ENCODE measurements at places on chromosomes 11 and 22.
A peak's percentile ranks its signal among the peaks of the same experiment; 100 is the strongest.

DNA sequence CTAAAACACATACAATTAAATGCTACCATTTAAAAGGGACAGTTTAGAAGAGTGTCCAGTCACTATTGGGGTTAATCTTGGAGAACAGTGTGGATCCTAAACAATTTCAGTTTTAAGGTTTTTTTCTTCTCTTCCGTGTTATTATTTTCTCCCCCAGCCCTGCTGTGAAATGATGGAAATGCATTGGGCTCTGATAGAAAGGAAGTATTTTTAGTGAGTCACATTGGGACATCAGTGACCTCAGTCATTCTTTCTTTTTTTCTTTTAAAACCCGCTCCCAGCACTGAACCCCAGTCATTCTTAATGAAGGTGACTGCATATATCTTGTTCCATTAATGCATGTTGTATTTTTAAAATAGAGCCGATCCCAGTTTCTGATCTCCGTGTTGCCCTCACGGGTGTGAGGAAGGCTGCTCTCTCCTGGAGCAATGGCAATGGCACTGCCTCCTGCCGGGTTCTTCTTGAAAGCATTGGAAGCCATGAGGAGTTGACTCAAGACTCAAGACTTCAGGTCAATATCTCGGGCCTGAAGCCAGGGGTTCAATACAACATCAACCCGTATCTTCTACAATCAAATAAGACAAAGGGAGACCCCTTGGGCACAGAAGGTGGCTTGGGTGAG, 93.2 kb upstream of the OR4B1 start:
- DNase-seq, result no peak

- no peak for DNase-seq
Observed at GRCh38 chr22:48635816-48636215, 1191.9 kb downstream of the BRD1 start.

- DNase-seq, result no peak
Observed at GRCh38 chr11:102757823-102758549, 22.4 kb downstream of the MMP10 start.

DNA sequence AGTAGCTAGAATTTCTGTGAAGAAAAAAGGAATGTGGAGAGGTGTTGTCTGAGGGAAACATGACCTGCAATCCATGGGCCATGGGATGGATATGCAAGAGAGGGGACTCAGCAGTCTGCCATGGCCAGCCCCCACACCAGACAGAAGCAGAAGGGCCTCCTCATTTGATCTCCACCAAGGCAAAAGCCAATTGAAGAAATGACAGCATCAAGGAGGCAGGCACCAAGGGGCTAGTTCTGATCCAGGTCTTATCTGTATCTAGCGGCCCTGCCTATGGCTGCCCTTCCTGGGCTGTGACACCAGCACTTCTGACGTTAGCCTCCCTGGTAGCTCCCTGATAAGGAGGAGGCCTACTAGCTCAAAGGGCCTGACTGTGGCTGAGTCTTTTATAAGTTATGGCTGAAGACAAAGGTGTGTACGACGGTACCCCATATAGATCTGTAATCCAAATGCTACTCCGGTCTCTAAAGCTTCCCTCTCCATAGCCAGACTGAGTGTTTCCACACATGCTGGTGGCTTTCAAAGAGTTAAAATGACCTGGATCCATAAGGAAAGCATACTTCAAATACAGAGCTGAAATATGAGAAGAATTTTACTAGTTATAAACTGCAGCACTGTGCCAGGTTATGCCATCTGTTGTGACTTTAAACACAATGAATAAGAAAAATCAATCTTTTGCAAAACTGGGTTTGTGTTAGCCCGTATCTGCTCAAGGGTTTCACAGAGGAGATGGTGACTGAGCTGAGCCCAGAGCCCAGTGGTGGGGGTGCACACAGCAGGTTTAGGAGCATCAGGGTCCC, 34.4 kb downstream of the HIRA start:
- DNase-seq, result no peak

GRCh38 chr11:131422496-131422895, 52.1 kb downstream of the NTM start:
- no peak for DNase-seq

GRCh38 chr11:129861702-129862522, 33.5 kb downstream of the NFRKB start:
- peak; percentile 94 for DNase-seq

DNA sequence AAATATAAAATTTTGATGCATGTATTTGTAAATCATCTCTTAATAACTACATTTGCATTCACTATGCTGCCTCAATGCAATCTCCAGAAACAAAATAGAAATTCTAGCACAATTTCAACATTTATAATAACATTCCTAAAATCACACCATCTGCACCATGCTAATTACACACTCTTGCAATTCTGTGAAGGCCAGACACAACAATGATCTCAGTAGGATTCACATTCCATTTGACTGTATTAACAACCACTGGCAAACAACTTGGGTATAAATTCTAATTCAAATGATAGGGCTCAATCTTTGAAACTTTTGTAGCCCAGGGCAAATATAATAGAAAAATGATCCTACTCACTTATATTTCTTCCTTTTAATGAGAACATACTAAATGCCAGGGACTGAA, 25.9 kb downstream of the RAB6A start:
- DNase-seq, result no peak

DNA sequence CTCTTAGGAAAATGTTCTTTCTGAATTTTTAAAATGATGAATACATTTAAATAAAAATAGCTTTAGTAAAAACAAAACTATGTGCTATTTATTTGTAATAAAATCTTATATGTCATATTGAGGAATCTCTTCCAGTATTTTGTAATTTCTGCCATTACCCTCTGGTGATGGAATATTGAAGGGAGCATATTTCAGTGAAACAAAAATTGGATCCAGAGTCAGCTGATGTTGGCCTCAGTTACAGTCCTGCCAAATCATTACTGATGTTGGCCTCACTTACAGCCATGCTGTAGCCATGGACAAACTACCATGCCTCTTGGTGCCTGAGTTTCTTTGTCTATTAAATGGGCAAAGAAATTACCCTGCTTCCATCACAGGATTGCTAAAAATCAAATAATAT, 133.2 kb downstream of the SLC1A2 start:
- no peak for DNase-seq

- DNase-seq, result peak; percentile 83
Observed at GRCh38 chr11:63614136-63614671, at the start of gene PLAAT3. Gene PLAAT3 (minus strand): TSS chr11:63614433. CDS start chr11:63614014, 419 bp downstream.

- no peak for DNase-seq
Observed at GRCh38 chr11:125263268-125263790, 98.8 kb downstream of the PKNOX2 start.

DNA sequence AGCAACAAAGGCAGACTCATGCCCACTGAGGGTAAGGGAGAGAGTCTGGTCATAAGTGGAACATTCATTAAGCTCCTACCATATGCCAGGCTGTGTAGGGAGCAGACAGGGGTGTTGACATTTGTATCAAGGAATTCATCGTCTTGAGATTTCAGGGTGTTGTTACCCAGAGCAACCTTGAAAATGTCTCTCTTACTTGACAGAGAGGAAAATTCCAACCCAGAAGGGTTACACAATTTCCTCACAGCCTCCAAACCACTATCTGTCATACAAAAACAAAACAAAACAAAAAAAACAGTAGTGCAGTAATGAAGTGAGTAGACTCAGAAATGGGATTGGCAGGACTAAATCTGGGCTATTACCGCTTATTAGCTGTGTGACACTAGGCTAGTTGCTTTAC, 113.2 kb downstream of the MIAT start:
- no peak for DNase-seq

DNA sequence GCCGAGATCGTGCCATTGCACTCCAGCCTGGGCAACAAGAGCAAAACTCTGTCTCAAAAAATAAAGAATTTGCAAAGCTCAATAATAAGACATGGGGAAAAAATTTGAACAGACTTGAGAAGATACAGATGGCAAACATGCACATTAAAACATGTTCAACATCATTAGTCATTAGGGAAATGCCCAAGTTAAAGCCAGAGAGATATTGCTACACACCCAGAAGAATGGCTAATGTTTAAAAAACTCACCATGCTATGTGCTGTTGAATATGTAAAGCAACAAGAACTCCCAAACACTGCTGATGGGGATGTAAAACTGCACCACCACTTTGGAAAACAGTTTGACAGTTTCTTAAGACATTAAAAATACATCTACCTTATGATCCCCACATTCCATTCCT, 12.6 kb downstream of the LRRC75B start:
- DNase-seq, result no peak

GRCh38 chr11:92978271-92979111, 9.0 kb downstream of the MTNR1B start:
- no peak for DNase-seq

- peak; percentile 52 for DNase-seq
Observed at GRCh38 chr22:36358533-36359469, 29.0 kb downstream of the MYH9 start.

GRCh38 chr11:23767576-23767975, 729.3 kb upstream of the LUZP2 start:
- DNase-seq, result no peak

DNA sequence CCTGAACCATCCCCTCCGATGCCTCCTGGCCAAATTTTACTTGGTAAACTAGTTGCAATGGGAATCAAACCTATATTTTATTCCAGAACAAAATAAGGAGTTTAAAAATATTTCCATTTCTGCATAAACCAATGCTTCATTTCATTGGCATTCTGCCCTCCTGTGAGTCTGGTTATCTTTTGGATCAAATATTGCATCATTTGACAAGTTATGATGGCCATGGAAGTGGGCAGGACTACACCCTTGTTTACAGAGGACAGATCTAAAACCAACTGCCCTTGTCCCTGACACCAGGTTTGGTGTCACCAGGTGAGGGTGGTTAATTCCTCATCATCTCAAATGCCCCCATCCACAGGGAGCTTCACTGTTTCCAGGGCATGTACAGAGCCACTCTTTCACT, 28.2 kb upstream of the E2F8 start:
- DNase-seq, result no peak

Measured in ACHN (cell line).